SHP77 treated with DMSO at 0.1 percent for 48 hours (cell line): ENCODE measurements at places on chromosomes 12 and 14.

- no peak for DNase-seq
These were observed 5.3 kb downstream of the KRT3 start for GRCh38 chr12:52790427-52791270.

DNA sequence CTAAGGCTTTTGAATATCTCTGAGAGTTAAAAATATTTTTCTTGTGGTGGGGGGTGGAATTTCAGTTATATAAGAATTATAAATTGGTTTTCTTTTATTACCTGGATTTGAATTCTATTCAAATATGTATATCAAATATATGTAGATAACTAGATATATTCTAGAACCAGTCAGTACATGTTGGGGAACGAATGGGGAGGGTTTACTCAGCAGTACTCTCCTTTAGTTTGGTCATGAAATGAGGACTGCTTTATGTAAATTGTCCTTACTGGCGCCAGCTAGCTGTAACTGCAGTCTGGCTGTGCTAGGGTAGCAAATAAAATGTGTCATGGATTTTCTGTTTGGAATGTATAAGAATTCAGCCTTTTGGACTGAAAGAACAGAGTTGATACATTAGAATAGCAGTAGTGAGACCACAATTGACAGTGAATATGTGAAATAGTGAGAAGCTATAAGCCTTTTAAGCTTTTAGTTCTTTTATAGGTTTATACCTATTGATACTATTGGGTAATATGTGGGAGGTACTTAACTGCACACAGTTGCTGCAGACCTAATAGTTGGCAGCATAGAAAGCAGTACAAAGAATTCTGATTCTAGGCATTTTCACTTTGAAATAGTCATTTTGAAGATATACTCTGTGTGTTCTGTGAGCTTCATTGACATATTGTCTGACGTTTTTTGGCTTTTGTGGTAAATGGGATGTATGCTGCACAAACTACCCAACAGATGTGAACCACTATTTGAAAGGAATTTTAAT lies 29.0 kb downstream of the ATF7IP start:
- DNase-seq, result peak; percentile 68

GRCh38 chr12:80567401-80567800 lies 123.4 kb downstream of the PTPRQ start:
- DNase-seq, result no peak

GRCh38 chr12:123401753-123402683 lies 18.1 kb downstream of the KMT5A start:
- no peak for DNase-seq

GRCh38 chr12:89529738-89530137 lies 3.9 kb upstream of the POC1B start:
- peak; percentile 39 for DNase-seq

DNA sequence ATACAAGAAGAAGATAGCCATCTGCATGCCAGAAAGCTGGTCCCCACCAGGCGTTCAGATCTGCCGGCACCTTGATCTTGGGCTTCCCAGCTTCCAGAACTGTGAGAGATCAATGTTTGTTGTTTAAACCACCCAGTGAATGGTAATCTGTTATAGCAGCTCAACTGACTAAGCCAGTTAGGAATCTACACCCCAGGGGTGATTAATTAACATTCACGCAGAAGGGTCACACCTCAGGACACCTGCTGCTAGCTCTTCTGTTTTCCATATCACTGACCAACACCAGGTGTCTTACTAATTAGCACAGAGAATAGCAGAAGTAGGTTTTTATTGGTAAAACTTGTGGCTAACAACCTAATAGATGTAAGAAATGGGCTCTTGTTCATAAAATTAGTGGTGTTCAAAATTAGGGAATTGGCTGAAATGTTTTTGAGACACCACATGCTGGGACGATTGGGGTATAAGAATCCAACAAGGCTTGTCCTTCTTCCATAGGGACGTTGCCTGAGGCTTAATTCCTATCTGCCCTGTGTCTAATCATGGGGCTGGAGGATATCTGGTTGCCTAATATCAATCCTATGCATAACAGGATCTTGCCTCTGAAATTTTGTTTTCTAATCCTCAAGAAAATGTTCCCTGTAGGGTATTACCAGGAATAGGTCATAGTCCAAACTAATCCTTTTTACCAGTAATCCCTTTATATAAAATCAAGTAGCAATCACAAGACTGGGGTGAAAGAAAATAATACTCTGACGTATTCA lies 42.0 kb upstream of the CHST11 start:
- DNase-seq, result no peak

- no peak for DNase-seq
These were observed 2.2 kb downstream of the KLRB1 start for GRCh38 chr12:9605483-9605882.

- DNase-seq, result no peak
These were observed 8.9 kb upstream of the RPLP0 start for GRCh38 chr12:120209851-120210250.

GRCh38 chr14:88351966-88352691 lies 29.1 kb upstream of the KCNK10 start:
- DNase-seq, result no peak

DNA sequence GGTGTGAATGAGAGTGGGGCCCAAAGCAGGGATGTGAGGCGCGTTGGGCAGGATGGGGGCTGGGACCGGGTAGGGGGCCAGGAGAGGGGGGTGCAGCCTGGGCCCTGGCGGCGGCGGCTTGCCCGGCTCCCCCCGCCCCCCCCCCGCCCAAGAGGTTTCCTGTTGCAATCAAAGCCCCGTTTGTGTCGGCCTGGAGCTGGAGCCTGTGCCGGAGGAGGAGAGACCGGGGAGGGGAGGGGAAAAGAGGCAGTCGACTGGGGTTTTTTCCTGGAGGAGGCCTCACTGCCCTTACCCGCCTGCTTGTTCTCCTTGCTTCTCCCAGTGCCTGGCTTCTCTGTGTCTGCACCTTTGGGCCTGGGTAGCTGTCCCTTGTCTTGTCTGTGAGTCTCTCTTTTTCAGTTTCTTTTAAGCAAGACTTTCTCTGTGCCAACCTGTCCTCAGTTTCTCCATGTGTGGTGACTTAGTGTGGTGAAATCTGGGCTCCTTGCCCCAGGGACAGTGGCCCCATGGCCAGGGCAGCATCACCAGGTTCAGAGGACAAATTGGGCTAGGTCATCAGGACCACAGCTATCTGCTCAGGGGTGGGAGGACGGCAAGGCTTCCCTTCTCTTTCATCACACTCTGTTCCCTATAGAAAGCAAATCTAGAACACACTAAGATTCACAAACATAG lies 8.5 kb downstream of the RARG start:
- no peak for DNase-seq

DNA sequence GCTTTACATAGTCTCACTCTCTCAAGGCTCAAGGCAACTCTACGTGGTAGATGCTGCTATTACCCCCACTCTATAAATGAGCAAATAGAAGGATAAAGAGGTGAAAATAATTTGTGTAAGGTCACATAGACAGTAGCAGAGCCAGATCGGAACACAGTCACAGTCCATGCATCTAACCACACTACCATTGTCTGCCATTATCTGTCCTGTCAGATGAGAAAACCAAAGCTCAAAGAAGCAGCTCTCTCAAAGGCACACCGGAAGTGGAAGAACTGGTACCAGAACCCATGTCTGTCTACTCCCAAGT lies 134.4 kb upstream of the NUDT4 start:
- DNase-seq, result no peak

DNA sequence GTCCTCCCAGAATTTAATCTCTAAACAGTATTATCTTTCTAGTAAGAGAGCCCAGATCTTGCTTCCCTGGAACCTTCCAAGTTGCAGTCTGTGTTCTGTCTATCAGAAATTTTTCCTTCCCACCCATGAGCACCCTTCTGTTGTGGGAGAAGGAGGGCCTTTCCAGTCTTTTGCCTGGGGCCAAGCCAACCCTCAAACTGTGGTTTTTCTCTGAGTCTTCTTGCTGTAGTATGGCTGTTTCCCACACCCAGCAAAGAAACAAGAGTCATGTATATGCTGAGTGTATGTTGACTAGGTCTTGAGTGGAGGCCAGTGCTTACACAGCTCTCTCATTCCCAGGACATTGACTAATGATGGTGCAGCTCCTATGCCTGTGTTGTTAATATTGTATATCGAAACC lies 104.5 kb downstream of the TGFB3 start:
- DNase-seq, result no peak
